ENCODE measurements at places on chromosomes 16 and 17.
A peak's percentile ranks its signal among the peaks of the same experiment; 100 is the strongest.

DNA sequence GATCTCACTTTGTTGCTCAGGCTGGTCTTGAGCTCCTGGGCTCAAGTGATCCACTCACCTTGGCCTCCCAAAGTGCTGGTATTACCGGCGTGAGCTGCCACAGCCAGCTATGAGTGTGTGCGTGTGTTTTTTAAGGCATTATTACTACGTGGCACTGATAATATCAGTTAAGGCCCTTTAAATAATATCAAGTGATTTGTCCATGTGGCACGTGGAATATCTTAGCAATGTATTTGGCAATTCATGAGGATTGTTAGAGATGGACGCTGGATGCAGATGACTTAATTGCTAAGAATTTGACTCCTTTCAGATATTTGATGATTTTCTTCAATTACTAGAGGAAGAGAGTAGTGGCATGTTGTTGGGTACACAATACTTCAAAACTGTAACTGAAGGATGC lies 25.5 kb upstream of the PMP22 start:
- no peak for DNase-seq

- peak; percentile 84 for DNase-seq
Observed at GRCh38 chr17:58329035-58329809, 627 bp upstream of the TSPOAP1 start.

GRCh38 chr16:79767421-79768275 lies 167.1 kb upstream of the MAF start:
- DNase-seq, result no peak

GRCh38 chr16:74288065-74288464 lies 8.5 kb upstream of the PSMD7 start:
- no peak for DNase-seq

DNA sequence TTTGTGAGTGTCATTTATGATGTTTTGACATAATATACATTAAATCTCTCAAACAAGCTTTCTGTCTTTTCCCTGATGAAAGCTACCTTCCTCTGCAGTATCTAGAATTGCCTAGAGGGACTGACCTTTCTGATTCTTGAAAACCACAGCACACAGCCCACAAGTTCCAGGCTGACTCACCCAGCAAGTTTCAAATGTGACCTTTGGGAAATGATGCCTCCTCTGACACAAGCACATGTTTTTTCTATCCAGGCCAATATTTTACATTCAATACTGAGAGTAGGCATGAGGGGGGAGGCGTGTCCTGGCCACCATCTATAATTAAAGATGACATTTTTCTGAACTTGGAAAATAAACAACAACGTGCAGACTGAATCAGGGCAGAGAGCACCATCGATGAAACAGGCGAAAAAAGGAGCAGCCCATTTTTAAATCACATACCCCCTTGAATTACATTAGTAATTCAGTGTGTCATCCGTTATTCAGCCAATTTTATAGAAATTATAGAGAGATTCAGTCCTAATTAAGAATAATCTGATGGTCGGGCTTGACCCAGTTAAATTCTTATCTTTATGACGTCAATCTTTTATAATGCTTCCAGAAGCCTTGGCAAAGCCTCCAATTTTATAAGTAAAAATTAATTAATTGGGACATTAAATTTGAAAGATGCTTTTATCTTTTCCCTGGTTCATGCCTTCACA lies 292.6 kb upstream of the CDH11 start:
- DNase-seq, result no peak

DNA sequence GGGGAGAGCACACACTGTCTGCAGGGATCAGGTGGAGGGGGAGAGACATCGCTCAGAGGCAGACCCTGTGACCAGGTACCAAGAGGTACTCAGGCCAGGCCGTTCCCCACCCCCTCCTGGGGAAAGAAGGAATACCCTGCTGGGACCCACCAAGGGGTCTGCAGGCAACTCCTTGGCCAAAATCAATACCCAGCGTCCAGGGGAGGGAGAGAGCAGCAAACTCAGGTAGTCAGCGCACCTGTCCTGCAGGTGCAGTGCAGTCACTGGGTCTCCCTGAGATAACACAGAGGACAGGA lies 57.5 kb upstream of the DOC2B start:
- DNase-seq, result no peak

DNA sequence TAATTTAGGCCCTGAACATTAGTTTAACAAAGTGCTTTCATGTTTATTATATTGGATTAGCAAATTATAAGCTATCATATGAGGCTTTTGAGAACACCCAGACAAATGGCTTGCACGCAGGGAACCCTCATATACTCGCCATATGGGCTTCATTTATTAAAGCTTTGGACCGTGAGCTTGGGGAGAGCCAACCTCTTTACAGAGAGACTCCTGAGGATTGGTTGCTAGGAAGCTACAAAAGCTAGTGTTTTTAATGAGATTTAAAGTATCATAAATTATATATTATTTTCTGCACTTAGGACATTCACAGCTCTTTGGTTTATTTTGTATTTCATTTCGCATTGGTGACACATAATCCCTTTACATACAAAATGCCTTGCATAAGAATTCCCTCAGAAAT lies 193.8 kb upstream of the TOX3 start:
- no peak for DNase-seq

- no peak for DNase-seq
Observed at GRCh38 chr16:81273223-81273950, 34.9 kb downstream of the BCO1 start.

- DNase-seq, result no peak
Observed at GRCh38 chr16:57305159-57305811, 20.8 kb upstream of the PLLP start.

DNA sequence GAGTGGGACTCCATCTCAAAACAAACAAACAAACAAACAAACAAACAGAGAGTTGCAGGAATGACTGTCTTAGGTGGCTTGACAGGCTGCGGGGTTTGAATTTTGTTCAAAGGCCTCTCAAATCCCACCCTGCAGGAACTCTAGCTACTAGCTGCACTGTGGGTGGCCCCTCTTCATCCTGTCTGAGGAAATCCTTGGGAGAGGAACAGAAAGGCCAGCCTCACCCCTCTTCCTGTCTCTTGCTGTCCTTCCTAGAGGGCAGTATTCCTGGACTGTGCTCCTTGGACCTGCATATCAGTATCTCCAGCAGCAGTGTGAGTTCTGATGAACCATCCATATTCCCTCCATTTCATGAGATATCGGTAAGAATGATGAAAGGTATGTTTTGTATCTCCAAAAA lies 2.0 kb upstream of the CCDC92B start:
- no peak for DNase-seq

DNA sequence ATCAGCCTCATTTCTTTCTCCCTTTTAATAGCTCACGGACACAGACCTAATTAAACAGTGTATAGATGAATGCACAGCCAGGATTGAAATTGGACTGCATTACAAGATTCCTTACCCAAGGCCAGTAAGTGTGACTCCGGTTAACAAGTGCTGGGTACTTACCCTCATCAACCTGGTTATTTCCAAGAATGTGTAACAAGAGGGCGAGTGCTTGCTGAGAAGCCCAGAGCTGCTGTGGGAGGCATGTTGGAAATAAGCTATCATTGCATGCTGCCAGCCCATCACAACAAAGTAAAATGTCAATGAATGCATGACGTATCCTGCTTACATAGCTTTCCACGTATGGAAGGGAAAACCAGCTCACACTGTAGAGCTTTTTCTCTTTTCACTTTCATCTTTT lies 19.5 kb downstream of the LYRM1 start:
- DNase-seq, result no peak

- DNase-seq, result no peak
Observed at GRCh38 chr17:20213449-20213848, 204.3 kb downstream of the SPECC1 start.

DNA sequence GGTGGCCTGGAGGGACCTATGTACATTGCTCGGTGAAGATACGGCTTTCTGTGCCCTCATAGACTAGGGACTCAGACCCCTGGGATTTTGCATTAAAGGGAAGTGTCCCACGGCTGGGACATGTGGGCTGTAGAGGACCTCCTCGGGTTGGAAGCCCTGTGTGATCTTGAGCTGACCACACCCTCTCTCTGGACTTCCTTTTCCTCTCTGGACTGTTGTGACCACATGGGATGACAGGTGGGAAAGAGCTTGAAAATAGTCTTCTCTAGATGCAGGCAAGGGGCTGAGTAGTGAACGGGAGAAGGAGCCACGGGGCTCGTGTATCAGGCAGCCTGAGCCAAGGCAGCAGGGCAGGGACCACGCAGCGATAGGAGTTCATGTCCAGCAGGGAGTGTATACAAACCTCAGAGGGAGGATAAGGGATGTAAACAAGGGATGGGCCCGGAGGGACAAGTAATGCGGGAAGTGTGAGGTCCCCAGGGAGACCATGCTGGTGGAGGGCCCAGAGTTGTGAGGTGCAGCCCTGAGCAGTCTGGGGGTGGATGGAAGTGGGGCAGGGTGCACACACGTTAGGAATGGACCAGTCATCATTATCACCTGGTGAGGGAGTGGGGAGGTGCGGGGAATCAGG lies 4.5 kb upstream of the SLC4A1 start:
- no peak for DNase-seq

DNA sequence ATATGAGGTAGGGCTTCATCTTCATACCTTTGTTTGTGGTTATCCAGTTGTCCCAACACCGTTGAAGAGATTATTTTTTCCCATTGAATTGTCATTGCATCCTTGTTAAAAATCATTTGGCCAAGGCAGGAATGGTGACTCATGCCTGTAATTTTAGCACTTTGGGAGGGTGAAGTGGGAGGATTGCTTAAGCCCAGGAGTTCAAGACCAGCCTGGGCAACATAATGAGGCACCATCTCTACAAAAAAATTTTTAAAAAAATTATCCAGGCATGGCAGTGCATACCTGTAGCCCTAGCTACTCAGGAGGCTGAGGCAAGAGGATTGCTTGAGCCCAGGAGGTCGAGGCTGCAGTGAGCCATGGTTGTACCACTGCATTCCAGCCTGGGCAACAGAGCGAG lies 223.9 kb downstream of the TANC2 start:
- no peak for DNase-seq

- no peak for DNase-seq
Observed at GRCh38 chr16:24493821-24494220, 45.5 kb upstream of the RBBP6 start.

GRCh38 chr16:77289331-77289809 lies 90.2 kb downstream of the SYCE1L start:
- DNase-seq, result no peak

DNA sequence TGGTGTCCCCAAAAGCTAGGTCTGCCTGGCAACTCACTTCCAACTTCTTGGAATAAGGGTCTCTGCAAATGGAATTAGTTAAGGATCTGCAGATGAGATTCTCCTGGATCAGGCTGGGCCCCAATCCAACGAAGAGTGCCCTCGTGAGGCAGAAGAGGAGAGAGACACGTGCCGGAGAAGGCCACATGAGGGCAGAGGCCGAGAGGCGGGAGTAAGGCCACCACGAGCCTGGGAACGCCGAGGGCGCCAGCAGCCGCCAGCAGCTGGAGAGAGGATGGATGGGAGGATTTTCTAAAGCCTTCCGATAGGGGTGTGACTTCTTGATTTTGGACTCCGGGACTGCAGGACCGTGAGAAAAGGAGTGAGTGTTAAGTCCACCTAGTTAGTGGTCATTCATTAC lies 76.3 kb downstream of the JPH3 start:
- no peak for DNase-seq

DNA sequence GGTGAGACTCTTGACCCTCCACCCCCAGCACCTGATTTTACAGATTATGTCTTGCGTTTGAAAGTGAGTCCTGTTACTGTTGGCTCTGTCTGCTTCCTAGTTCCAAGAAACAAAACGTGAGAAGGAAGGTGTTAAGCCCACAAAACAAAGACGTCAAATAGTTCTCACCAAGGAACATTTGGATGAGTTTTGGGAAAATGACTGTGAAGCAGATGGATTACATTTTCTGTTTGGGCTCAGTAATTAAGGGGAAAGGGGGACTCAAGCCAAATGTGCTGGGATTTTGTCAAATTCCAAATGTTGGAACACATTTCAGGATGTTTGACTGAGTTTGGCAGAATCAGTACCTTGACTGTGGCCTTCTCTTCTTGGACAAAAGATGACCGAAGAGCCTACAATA lies 71.2 kb downstream of the PCTP start:
- DNase-seq, result no peak

- DNase-seq, result no peak
Observed at GRCh38 chr17:67474081-67474661, 97.1 kb downstream of the PITPNC1 start.

GRCh38 chr17:66422186-66422585 lies 119.8 kb downstream of the PRKCA start:
- DNase-seq, result no peak

GRCh38 chr16:557463-558297 lies 2.5 kb upstream of the PRR35 start:
- no peak for DNase-seq

GRCh38 chr17:3867606-3868005 lies 21.6 kb upstream of the NCBP3 start:
- no peak for DNase-seq

- no peak for DNase-seq
Observed at GRCh38 chr17:81040791-81041337, 5.9 kb downstream of the BAIAP2 start.

DNA sequence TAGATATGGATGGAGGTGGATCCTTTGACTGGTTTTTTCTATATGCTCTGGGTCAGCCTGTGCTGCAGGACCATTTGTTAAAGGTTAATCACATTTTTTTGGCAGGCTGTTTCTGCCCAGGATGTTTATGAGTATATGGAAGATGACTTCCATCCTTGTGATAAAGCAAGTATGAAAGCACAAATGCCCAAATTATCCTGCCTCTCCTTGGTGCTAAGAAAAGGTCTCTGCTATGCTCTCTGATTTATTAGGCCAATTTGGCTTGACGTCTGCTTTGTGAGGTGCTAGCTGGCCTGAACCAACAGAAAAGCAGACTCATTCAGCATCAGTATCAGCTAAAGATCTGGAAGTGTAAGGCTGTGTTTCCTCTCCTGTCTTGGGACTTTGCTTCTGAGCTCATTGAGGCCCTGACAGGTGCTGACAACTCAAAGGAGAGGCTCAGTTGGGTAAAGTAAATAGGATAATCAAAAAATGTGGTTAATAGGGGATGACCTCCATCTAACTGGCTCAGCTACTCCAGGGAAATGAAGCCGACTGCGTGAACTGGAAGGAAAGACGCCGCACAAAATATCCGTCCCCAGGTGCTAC lies 15.2 kb downstream of the ANKRD40 start:
- no peak for DNase-seq

DNA sequence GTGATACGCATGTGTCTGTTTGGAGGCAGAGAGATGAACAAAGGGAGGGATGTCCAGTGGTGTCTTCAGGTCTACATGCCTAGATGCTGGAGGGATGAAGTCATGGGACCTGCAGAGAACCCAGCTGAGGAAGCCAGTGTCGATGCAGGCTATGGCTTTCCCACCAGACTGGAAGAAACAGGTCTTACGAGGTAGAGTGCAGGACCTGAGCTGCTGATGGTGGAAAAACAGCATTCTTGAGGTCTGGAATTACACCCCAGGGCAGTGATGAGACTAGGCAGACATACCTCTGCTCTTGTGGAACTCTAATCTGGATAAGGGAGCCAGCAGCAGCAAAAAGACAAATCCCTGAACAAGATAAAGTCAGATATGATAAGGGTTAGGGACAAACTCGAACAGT lies 37.4 kb downstream of the ARSG start:
- no peak for DNase-seq

GRCh38 chr16:74560912-74561311 lies 46.0 kb downstream of the GLG1 start:
- no peak for DNase-seq

Measured in CD4-positive, alpha-beta T cell treated with Interleukin-4 for 1 hour (primary cell).